ENCODE measurements at places on chromosomes 3 and 15.

GRCh38 chr3:169489775-169490546, 173.6 kb downstream of the MECOM start:
- DNase-seq = no peak

DNA sequence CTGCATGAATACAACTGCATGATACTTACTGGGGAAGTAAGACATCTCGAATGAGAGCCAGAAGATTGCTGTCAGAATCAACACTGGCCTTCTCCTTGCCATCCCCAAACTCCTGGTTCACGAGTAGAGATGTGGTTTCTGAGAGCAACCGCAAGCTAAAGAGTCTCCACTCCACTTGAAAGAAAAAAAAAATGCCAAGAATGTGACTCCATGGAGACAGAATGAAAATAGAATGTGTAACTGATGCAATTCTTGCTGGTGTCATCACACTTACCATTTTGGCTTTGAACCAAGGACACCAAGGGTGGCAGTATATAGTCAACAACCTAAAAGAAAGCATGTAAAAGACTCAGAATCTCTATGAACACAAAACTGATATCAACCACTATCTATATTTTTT, 280.4 kb downstream of the ULK4 start:
- DNase-seq = no peak

- no peak for DNase-seq
These were observed 57.9 kb downstream of the ABHD5 start for GRCh38 chr3:43748645-43749044.

DNA sequence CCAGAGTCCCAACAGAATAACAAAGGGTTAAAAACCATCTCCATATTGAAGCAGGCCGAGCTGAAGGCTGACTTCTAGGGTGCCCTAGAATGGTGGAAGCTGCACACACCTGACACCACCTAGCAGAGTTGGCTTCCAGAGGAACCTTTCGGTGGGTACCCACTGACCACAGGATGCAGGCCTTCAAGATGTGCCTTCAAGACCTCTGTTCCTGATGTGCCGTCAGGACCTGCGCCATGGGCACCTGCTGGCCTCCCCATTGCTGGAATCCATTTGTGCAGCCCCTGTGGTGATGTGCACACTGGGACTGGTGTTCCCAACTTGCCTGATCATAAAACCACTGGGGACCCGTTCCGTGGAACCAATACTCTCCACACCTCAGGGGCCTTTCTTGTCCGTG, 35.7 kb upstream of the RPL32 start:
- no peak for DNase-seq

DNA sequence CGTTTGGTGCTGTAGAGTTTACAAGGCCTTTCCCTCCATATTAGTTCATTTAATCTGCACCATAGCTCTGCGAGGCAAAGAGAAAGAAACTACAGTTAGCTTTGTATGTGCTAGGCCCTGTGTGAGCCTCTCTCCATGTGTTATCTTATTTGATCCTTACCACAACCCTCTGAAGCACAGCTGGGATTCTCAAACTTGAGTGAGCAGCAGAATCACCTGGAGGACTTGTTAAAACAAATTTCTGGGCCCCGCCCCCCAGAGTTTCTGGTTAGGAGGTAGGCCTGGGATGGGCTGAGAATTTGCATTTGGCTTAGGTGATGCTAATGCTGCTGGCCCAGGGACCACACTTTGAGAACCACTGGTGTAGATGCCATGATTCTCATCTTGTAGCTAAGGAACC, 12.3 kb downstream of the CA12 start:
- DNase-seq = no peak

DNA sequence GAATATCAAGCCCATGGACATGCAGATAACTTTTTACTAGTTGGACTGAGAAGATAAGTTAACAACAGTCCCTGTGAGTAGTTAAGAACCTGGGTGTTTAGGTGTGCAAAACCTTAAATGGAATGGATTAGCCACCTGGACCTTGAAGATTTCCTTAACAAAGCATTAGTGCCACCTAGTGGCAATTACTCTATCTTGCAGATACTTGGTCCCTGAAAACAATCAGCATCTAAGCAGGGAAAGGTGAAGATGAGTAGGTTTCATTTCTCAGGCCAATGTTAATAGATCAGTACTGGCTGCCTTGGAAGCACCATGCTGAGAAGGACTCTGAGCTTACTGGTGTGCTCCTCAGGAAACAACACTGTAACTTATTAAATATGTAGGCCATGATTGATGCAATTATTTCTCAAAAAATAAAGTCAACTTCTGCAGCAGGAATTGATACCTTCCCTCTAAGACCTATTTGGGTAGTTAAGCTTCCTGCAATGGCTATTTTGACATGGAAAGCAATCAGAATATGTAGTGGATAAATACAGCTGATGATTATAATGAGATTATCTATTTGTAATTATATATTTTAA, 329.4 kb downstream of the TBC1D5 start:
- peak; percentile 46 for DNase-seq

DNA sequence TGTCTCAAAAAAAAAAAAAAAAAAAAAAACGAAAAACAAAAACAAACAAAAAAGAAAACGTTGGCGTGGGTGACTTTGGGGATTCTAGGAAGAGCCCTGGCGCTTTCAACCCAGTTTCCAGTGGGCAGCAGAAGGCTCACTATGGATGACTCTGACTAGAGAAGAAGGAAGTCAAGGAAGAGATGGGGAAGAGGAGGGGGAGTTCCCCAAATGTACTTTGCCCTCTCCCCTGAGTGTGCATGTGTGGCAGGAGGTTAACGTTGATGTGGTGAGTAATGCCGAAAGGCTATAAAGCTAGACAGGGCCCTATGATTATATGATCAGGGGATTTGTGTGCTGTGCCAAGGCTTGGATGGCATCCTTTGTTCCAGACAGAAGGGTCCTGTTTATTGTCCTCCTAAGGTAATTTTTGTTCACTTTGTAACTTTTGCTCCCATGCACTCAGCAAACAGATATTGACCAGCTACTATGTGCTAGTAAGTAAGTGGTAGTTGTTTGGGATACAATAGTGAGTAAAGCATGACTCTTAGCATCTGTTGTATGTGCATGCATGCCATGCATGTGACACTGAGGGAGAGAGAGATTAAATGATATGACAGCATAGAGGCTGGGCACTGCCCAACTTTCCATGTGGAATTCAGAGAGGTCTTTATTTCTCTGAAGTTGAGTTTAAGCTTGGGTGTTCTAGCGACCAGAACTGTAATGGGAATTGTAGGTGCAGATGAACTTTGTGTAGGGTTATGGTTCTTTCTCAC, 750 bp upstream of the HHLA2 start:
- no peak for DNase-seq

DNA sequence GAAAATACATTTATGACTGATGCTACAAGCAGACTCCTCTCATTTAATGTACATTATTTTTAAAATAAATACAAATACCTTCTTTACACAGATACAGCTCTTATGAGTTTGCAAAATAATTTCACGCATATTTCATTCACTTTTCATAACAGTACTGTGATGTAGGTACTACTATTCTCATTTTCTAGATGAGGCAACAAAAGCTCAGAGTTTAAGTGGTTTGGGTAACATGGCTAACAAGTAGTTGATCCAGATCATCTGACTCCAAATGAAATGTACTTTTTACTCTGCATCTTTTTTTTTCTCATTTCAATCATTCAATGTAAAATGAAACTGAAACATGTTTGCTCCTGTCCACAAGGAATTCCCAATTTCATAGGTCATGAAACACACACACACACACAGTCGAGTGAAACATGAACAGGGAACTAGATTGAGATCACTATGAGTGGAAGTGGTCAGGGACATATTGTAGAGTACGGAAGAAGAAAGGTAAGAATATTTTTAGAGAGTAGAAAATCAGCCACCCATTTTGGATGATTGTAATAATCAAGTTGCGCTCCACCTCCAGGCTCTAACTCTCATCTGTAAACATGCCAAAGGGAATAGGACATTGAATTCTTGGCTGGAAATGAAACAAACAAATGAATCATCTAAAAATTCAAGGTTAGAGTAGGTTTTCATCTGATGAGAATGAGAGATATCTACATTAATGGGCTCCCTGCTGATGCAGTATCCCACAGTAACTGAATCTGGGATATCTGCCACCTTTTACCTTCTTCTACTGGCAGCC, 92.4 kb downstream of the CLDN1 start:
- DNase-seq = no peak

GRCh38 chr3:42980909-42981308, 1.8 kb downstream of the GASK1A start:
- DNase-seq = no peak

- DNase-seq = no peak
These were observed 39.6 kb downstream of the TMOD3 start for GRCh38 chr15:51869060-51869421.

- DNase-seq = no peak
These were observed 22.6 kb downstream of the RASGRF1 start for GRCh38 chr15:79067969-79068368.

DNA sequence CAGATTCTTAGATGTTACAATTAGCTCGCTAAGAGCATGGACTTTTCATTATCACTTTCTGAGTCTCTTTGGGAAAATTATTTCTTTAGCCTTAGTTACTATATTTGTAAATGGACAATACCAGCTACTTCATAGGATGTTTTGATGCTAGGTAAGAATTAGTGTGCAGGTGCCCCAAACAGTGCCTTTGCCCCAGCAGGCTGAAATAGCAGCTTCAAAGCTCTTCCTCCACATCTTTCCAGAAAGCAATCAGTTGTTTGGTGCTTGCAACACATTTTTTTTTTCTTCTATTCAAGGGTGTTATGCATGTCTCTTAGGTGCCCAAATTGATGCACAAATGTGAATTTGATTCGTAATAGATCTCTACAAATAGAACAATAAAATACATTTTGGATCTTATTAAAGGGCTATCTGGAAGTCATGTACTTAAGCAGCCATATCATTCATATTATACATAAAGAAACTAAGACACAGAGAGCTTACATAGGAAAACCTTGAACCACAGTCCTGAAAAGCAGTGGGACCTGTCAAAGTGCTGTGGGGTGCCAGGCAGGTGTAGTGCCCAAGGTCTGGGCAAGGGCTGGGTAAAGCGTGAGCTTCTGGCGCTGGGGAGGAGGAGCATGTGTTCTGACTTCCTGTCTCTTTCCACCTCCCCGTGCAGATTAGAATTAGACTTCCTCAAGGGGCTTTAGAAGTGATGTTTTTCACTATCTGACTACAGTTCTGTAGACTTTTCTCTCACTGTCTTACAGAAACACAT, 62.9 kb downstream of the FNDC3B start:
- DNase-seq = no peak

All from midbrain (tissue), 1 donor.